ENCODE measurements at places on chromosomes 12 and 14. TPM values are rescaled to one million over a fixed set of nuclear protein-coding genes. Genes with fewer than 3 reads are reported as not detected.

The SYNDIG1L gene
- polyA plus RNA-seq = 0.10 TPM

The CCDC196 gene
- polyA plus RNA-seq = 0.61 TPM

The GALNT6 gene
- polyA plus RNA-seq = 1.7 TPM

The ARHGEF40 gene
- 21.6 TPM for polyA plus RNA-seq

The AVPR1A gene
- 17.8 TPM for polyA plus RNA-seq

The MYO1H gene
- 0.40 TPM for polyA plus RNA-seq

The OTUB2 gene
- 0.11 TPM for polyA plus RNA-seq

The BHLHE41 gene
- polyA plus RNA-seq = 4.8 TPM

The ACSM4 gene
- not detected for polyA plus RNA-seq

The KRT80 gene
- 5.4 TPM for polyA plus RNA-seq

Data from adipose tissue (tissue), 3 donors.